Activated CD8-positive, alpha-beta memory T cell treated with anti-CD3 and anti-CD28 coated beads, Interleukin-2, amount 50 U/mL, for 4 hours (primary cell): ENCODE measurements at places on chromosomes 6 and 20.

GRCh38 chr6:109019911-109020310 lies 74.7 kb downstream of the SESN1 start:
- no peak for DNase-seq

DNA sequence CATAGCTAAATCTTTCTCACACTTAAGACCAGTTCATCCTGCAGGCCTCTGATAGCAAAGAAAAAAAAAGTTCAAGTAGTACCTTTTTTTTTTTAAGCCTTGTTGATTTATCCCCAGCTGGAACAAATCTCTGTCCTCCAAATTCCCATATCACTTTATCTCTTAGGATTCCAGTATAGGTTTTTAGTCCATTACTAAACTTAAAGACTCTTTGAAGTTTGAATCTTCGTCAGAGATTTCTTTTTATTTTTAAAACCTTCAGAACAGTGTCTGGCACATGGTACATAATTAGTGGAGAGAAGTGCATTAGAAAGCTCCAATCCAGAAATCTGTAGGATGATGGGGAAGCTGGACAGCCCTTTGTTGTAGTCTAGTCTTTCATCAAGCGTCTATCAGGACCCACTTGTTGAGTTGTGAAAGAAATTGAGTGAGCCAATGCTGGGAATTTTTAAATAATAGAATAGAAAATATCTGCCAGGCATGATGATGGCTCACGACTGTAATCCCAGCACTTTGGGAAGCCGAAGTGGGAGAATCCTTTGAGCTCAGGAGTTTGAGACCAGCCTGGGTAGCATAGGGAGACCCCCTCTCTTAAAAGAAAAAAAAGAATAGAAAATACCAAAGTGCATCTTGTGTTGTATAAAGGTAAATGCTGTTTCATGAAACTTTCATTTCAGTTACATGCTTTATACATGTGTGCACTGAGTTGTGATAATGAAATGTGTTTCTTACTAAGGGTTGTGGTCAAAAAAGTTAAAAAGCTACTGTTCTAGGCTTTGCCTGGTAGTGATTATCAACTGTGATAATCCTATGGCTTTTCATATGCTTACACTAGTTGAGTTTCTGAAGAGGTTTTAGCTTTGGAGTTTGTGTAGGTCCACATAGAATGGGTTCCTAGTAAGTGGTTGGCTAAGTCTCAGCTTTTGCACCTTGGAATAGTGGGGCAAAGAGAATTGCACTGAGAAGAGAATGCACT lies 3.2 kb downstream of the NFYA start:
- DNase-seq = no peak

DNA sequence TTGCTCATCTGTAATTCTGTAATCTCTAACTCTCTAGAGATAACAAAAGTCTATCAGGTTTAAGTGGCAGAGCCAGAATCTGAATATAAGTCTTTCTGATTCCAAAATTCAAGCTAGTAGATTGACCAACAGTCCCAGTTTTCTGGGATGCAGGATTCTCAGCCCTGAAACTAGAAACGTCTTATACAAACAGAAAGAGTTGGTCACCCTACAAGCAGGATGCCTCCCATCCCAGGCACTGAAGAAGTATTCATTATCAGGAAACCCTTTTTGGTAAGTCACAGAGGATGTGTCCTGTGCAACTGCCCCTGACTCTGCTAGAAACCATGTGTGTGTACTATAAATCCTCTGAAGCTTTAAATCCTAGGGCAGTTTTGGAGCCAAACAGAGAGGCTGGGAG lies 135.0 kb downstream of the CARMIL1 start:
- DNase-seq = no peak

DNA sequence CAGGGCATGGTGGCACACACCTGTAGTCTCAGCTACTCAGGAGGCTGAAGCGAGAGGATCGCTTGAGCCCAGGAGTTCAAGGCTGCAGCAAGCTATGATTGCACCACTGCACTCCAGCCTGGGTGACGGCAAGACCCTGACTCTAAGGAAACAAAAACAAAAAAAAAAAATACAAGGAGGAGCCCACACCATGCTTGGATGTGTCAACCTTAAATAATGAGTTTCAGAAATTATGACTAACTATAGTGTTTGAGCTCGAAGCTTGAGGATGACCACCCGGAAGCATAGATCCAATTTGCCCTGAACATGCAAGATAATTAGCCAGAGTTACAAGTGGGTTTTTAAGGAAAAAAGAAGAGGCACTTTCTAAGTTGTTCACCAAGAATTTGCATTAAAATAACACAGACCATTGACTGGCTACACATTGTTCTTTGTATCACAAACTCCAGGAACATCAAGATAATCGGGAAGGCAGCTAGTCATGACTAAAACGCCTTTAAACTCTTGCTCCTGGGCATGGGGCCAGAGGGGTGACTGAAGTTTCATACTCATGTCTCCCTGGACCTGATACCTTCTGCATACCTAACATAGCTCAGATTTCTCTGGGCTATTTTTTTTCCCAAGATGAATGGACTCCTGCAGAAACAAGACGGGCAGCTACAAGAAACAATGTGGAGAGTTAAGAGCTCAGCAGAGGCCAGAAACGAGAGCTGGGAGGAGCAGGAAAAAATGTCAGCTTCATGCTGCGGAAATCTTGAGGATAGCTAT lies 289.6 kb downstream of the PREX1 start:
- DNase-seq = no peak

DNA sequence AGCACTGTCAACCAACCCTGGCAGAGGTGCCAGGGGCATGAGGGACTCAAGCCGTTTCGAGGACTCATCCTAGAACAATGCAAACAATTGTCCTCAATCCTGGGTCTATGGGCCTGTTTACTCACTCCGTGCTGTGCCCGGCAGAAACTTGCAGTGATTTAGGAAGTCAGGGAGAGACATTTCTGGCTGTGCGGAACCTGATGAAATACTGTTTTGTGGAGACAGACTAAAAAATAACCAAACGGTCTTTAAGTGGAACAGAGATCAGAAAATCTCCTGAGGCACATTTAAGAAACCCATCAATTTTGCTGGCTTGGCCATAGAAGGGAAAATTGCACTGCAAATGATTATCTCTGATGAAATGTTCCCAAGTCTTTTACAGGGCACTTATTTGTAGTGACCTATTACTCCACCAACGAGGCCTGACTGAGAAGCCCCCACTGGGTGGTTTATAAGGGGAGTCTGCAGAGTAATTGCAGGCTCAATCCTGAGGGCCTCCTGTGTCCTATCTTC lies 79.8 kb upstream of the KCNK16 start:
- no peak for DNase-seq

DNA sequence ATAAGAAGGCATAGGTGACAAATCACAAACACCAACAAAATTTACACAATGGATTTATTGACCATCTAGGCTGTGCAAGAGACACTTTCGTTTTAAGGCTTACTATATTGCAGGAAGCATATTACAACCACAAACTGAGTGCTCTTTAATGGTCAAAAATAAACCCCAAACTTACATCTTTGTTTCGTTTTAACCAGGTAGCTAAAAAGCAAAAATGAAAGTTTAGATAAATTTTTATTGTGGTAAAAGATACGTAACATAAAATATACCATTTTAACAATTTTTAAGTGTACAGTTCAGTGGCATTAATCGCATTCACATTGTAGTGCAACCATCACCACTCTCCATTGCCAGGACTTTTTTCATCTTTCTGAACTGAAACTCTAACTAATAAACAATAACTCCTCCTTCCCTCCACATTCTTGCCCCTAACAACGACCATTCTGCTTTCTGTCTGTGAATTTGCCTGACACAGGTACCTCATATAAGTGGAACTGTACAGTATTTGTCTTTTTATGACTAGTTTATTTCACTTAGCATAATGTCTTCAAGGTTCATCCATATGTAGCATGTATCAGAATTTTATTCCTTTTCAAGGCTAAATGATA lies 32.3 kb upstream of the DUSP22 start:
- DNase-seq = no peak
